ENCODE measurements at places on chromosomes 6 and 20.

- H3K4me1 ChIP-seq: peaks cover 7% of the 10 kb centered on the region
- no peak for DNase-seq
- no peak overlapping the region for H3K4me3 ChIP-seq
- no peak overlapping the region for H3K27ac ChIP-seq
- no peaks in the 10 kb centered on the region for H3K36me3 ChIP-seq
- H3K27me3 ChIP-seq: peaks cover 9% of the 10 kb centered on the region
Observed at GRCh38 chr20:46541229-46541935, 9.1 kb downstream of the OCSTAMP start.

DNA sequence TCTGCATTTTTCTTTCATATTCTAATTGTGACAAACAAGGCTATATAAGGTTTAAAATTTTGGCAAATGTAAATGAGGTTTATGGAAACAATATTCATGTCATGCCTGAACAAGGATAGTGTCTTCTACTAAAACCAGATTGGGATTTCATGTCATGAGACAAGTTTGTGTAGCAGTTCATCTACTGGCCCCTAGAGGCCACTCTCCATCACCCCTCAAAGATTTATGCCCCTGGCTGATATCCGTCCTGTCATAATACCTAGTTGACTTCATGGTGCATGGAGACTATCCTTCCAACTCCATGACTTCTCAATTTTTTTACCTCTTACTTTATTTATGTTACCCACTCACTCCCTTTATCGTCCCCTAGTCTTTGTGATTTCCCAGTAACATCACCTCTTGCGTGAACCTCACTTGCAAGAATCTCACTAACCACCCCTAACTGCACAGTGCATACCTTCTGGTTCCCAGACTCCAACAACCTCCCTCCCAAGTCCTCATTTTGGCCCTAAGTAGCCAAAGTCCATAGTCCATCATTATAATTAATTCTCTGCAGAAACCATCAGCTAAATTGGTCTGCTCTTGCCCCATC lies 179.8 kb downstream of the TASP1 start:
- no peaks in the 10 kb centered on the region for H3K36me3 ChIP-seq
- H3K4me3 ChIP-seq: no peak overlapping the region
- H3K4me1 ChIP-seq: no peaks in the 10 kb centered on the region
- DNase-seq: no peak
- H3K27me3 ChIP-seq: no peaks in the 10 kb centered on the region

- no peak overlapping the region for H3K27ac ChIP-seq
- peaks cover 43% of the 10 kb centered on the region for H3K27me3 ChIP-seq
- no peaks in the 10 kb centered on the region for H3K36me3 ChIP-seq
- H3K4me1 ChIP-seq: peaks cover 3% of the 10 kb centered on the region
- H3K4me3 ChIP-seq: no peak overlapping the region
Observed at GRCh38 chr6:1394514-1395463, 5.4 kb downstream of the FOXF2 start.

GRCh38 chr6:132190097-132190814 lies 211.0 kb downstream of the MOXD1 start:
- no peak overlapping the region for H3K27ac ChIP-seq
- peaks cover 1% of the 10 kb centered on the region for H3K27me3 ChIP-seq
- H3K4me3 ChIP-seq: no peak overlapping the region
- no peaks in the 10 kb centered on the region for H3K4me1 ChIP-seq
- DNase-seq: no peak

DNA sequence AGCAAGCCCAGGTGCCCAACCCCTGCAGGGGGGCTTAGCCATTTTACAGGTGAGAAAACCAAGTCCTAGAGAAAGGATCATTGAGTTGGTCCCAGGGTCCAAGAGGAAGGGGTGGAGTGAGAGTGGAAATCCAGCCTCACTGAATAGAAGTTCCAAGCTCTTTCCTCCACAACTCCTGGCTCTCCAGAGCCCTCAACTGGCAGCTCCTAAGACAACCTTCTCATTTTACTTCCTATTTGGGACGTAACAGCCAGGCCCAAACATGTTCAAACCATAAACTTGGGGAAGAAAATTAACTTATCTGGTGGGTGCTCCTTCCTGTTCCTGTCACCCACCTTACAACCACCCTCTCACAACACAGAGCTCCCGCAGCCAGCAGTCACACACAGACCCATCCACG lies 57.9 kb downstream of the PRND start:
- no peak overlapping the region for H3K4me3 ChIP-seq
- peaks cover 5% of the 10 kb centered on the region for H3K36me3 ChIP-seq
- DNase-seq: no peak
- H3K27me3 ChIP-seq: no peaks in the 10 kb centered on the region

DNA sequence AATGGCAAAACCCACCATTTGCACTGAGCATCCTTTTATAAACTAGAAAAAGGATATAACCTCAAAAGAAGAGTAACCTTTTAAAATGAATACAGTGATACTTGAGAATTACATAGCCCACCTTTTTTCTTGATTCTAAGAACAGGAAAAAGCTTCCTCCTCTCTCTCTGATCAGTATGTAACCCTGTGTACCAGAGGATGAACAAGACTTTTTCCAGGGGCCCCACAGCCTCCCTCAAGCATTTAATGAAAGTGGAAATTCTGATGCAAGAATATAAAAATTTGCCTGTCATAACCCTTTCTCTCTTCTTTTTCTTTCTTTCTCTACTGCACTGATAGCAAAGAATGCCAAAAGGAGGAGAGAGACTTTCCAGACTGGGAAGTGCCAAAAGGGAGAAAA lies 64.2 kb upstream of the BTN3A2 start:
- no peak for DNase-seq
- peaks cover 3% of the 10 kb centered on the region for H3K27me3 ChIP-seq
- H3K4me3 ChIP-seq: no peak overlapping the region
- no peak overlapping the region for H3K27ac ChIP-seq
- no peaks in the 10 kb centered on the region for H3K36me3 ChIP-seq

DNA sequence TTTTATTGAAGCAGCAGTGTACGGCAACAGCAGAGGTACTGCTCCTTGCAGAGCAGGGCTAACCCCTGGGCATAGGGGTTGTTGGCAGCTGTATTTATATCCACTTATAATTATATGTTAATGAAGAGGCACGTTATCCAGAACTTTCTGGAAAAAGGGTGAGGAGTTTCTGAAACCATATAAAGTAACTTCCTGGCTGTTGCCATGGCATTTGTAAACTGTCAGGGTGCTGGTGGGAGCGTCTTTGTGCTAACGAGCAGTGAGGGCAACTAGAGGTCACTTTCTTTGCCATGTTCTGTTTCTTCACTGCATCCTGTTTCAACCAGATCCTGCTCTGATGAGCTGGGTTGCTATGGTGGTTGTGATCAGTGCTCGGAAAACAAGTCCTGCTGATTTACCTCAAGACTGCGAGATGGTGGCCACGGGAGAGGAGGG lies 11.1 kb upstream of the ARFGEF2 start:
- peak overlapping the region; percentile 86 for H3K27ac ChIP-seq
- H3K36me3 ChIP-seq: no peaks in the 10 kb centered on the region
- H3K27me3 ChIP-seq: no peaks in the 10 kb centered on the region
- H3K4me1 ChIP-seq: peaks cover 25% of the 10 kb centered on the region
- no peak for DNase-seq

DNA sequence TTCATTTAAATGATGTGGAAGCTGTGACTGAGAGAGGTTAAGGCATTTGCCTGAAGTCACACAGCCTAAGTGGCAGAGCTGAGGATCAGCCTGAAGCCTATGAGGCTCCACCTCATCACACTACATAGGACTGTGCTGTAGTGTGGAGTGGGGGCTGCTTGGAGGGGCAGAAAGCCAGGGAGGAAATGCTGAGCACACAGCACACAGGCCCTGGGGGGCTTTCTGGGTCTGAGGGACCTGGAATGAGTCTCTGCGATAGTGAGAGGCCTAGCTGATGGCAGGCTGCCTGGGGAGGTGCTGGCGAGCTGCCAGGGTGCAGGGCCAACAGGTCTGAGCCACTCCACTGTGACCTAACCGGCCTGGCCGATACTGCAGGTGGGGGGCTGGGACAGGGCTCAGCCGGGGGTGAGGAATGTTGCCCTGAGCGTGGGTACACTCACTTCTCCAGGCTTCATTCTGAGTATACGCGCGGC lies 2.2 kb upstream of the ARHGAP40 start:
- H3K4me1 ChIP-seq: peaks cover 4% of the 10 kb centered on the region
- no peak overlapping the region for H3K4me3 ChIP-seq

GRCh38 chr6:54284161-54284860 lies 23.9 kb upstream of the TINAG start:
- no peak overlapping the region for H3K27ac ChIP-seq
- H3K4me3 ChIP-seq: no peak overlapping the region

DNA sequence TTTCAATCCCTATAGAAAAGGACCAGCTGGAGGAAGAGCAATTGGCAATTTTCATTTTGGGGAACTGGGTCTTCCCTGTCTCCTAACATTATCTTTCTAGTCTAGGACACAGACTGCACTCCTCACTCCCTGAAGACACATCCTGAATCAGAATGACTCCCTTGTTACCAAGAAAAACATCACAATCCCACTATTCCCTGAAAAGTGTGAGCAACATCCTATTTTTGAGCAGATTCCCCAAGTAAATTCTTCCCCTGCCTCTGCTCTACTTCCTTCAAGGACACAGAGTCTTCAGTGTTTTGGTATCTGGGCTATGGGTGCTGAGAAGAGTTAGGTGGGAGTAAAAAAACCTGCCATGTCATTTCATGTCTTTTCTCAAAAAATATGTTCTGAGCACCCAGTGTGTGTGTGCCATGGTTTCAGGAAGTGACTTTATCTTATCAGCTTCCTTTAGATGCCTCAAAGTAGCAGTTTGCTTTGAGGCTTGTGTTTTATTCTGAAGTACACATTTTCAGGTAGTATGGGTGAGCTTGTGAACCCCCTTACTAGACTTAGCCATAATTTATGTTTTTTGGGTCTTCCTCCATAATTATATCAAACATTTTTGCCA lies 12.4 kb downstream of the LAMA4 start:
- no peak for DNase-seq
- H3K4me3 ChIP-seq: no peak overlapping the region
- H3K36me3 ChIP-seq: no peaks in the 10 kb centered on the region
- peaks cover 13% of the 10 kb centered on the region for H3K27me3 ChIP-seq
- H3K27ac ChIP-seq: peak overlapping the region; percentile 32

GRCh38 chr6:141488488-141488887 lies 644.2 kb upstream of the GJE1 start:
- H3K27ac ChIP-seq: no peak overlapping the region
- H3K4me1 ChIP-seq: peaks cover 11% of the 10 kb centered on the region
- no peaks in the 10 kb centered on the region for H3K27me3 ChIP-seq

DNA sequence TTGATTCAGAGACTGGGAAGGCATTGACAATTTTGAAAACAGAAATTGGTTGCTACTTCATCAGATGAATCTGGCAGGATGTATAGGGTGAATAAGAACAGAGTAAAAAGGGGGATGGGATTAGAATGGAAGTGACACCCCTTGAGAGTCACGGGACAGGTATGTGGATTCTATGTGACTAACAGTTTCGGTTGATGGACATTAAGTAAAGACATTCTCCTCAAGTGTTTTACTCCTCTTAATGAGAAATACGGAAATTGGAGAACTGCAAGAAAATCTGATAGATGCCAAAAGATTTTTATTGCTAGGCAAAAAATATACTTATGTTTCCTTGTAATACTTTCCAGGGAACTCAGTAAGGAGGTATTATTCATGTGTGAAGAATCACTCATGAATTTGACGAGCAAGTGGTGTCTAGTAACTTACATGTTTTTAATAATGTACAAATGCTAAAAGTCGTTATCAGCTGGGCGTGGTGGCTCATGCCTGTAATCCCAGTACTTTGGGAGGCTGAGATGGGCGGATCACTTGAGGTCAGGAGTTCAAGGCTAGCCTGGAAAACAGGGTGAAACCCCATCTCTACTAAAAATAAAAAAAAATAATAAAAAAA lies 135.8 kb downstream of the KIF16B start:
- H3K4me3 ChIP-seq: no peak overlapping the region
- H3K4me1 ChIP-seq: peaks cover 4% of the 10 kb centered on the region
- no peaks in the 10 kb centered on the region for H3K27me3 ChIP-seq
- H3K36me3 ChIP-seq: peaks cover 34% of the 10 kb centered on the region
- H3K27ac ChIP-seq: no peak overlapping the region

DNA sequence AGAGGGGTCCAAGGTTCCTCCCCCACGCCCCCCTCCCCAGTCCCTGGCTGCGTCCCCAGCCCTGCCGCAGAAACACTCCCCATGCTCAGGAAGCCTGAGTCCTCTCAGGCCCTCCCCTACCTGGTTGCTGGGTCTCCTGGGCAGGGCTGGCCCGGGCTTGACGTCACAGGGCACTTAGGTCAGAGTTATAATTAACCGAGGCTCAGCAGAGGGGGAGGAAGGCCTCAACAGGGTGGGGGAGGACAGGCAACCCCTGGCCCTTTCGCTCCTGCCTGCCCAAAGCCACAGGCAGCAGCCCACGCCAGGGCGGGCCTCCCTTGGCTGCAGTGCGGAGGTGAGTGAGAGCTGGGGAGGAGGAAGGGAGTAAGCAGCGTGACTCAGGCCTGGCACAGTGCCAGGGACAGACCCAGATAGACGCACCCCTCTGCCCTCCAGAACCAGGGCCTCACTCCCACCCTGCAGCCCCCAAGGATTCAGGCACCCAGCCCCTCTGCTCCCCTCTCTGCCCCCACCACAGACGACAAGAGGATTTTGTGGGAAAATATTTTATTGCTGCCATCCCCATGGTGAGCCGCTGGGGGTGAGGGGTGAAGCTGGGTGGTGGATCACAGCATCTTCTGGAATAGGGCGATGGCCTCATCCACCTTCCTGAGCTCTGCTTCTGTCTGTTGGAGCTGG lies at the start of gene VWA7:
VWA7 (minus strand) TSS at position 340 of the 678 bp plus-strand sequence. CDS start 549 bp downstream, outside the sequence.
- H3K4me1 ChIP-seq: peaks cover 20% of the 10 kb centered on the region
- DNase-seq: peak; percentile 58
- peak within 1 kb of the TSS; percentile 90 for H3K27ac ChIP-seq

DNA sequence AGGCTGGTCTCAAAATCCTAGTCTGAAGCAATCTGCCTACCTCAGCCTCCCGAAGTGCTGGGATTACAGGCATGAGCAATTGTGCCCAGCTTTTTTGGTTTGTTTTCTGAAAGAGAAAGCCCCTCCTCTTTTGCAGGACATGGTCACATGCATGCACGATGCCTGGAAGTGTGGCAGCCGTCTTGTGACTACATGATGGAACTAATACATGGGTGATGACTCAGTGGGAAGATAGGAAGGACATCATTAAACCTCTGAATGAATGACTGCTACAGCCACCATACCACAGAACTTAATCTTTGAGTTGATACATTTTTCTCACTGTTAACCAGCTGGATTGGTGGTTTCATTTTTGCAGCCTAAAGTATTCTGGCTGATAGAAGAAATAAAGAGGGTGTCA lies 13.4 kb upstream of the CTNNBL1 start:
- H3K27ac ChIP-seq: no peak overlapping the region
- DNase-seq: no peak
- H3K27me3 ChIP-seq: peaks cover 23% of the 10 kb centered on the region

GRCh38 chr20:57212534-57213276 lies 53.7 kb downstream of the BMP7 start:
- peaks cover 5% of the 10 kb centered on the region for H3K27me3 ChIP-seq
- H3K4me3 ChIP-seq: no peak overlapping the region

GRCh38 chr20:17248224-17248623 lies 21.4 kb downstream of the PCSK2 start:
- H3K36me3 ChIP-seq: no peaks in the 10 kb centered on the region
- H3K27me3 ChIP-seq: peaks cover 2% of the 10 kb centered on the region
- no peak overlapping the region for H3K4me3 ChIP-seq
- H3K27ac ChIP-seq: no peak overlapping the region

- H3K27me3 ChIP-seq: peaks cover 3% of the 10 kb centered on the region
- no peaks in the 10 kb centered on the region for H3K4me1 ChIP-seq
- H3K4me3 ChIP-seq: no peak overlapping the region
- DNase-seq: no peak
Observed at GRCh38 chr6:146785001-146785585, 186.3 kb downstream of the ADGB start.

- DNase-seq: no peak
- H3K27me3 ChIP-seq: no peaks in the 10 kb centered on the region
- H3K4me3 ChIP-seq: no peak overlapping the region
- H3K36me3 ChIP-seq: no peaks in the 10 kb centered on the region
Observed at GRCh38 chr20:22802296-22802695, 217.9 kb upstream of the FOXA2 start.

Measured in memory B cell (primary cell).